ENCODE measurements at places on chromosomes 5 and 9.

GRCh38 chr9:113538131-113538530, 74.6 kb downstream of the RGS3 start:
- no peak for DNase-seq

GRCh38 chr9:126703866-126704156, 90.1 kb downstream of the LMX1B start:
- no peak for DNase-seq

GRCh38 chr9:124381170-124381945, 33.9 kb downstream of the PSMB7 start:
- DNase-seq, result no peak

DNA sequence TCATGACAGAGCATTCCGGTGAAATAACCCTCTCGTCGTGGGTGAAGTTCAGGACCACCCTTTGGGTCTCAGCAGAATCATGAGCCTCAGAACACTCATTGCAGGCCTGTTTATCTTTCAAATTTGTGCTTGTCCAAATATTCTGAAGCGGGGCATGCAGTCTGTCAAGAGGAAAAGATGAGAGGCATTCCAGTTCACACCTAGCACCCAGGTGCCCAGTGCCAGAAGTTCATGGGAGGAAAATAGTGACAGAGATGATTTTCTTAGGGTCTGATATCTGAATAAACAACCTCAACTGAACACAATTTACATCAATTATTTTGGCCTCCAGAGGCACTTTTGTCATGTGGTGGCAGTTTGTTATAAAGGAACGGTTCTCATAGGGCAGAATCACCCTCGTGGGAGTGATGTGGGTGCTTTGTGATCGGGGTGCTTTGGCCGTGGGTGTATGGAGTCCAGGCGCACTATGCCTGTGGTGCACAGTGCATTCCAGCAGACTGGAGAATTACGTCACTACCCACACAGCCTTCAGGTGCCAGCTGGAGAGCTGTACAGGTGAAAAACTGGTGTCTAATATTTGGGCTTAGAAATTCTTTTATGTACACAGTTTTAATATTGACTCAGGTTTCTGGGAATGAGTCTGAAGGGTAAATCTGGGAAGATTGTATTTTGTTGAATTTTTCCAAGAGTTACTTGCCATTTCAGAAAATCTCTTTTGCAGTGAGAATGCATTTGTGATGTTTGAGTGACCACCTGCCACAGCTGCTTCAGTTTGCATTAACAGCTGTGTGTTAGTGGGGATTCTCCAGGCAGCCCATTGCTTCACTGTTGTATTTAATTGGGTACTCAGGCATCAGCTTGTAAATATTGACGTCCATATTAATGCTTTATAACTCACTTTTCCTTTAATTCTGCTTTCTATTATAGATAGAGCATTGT, 289.3 kb downstream of the FANCC start:
- DNase-seq, result peak; percentile 67

GRCh38 chr5:88287846-88288527, 19.3 kb upstream of the TMEM161B start:
- DNase-seq, result no peak

GRCh38 chr9:25935188-25935587, 256.9 kb upstream of the TUSC1 start:
- DNase-seq, result no peak

- peak; percentile 30 for DNase-seq
Observed at GRCh38 chr9:94734054-94734754, 7.7 kb downstream of the AOPEP start.

GRCh38 chr9:105531530-105531929, 26.4 kb upstream of the FKTN start:
- no peak for DNase-seq

- DNase-seq, result peak; percentile 59
Observed at GRCh38 chr5:127723571-127723970, 20.4 kb downstream of the CCDC192 start.

DNA sequence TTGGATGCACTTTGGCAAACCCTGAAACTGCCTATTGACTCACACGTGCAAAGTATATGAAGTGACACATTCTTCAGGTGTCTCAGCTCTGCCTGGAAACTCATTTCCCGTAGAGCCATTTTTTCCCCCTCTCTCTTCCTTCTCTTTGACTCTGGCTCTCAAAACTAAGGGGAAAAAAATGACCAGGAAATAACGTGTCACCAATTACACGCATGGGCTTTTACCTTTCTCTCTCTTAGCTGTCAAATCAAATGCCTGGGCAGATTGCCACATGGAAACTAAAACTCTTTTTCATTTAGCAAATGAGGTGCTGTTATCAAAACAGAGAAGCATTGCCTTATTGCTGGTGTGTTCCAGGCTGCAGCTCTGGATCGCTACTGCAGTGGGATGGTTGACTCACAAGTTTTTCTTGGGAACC, 18.3 kb upstream of the IFNK start:
- no peak for DNase-seq

- DNase-seq, result no peak
Observed at GRCh38 chr9:6219981-6220380, 4.4 kb downstream of the IL33 start.

DNA sequence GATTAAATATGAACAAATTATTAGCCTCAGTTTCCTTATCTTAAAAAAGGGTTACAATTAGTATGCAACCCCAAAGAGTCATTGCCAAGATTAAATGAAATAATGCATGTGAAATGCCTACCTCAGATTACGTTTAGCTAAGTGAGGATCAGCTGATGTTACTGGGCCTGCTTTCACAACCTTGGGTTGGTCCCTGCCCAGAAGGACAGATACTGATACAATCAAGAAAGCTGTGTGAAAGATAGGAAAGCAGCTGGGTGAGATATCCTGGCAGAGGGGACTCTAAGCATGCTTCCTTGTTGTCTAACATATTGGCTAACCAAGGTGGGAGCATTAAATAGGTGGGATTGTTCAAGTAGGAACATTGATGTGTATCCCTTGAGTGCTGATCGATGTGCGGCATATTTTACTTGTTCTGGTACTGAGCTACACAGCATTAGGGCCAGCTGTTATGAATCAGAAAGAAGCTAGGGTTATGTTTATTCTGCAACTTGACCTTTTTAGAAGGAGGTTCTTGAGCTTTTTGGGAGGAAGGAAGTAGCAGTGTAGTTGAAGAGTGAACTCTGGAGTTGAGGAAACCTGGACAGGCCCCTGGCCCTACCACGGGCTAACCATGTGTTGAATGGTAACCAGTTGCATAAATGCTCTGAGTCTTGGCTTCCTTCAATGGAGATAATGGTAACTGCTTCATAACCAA, 28.9 kb downstream of the SNX24 start:
- no peak for DNase-seq

DNA sequence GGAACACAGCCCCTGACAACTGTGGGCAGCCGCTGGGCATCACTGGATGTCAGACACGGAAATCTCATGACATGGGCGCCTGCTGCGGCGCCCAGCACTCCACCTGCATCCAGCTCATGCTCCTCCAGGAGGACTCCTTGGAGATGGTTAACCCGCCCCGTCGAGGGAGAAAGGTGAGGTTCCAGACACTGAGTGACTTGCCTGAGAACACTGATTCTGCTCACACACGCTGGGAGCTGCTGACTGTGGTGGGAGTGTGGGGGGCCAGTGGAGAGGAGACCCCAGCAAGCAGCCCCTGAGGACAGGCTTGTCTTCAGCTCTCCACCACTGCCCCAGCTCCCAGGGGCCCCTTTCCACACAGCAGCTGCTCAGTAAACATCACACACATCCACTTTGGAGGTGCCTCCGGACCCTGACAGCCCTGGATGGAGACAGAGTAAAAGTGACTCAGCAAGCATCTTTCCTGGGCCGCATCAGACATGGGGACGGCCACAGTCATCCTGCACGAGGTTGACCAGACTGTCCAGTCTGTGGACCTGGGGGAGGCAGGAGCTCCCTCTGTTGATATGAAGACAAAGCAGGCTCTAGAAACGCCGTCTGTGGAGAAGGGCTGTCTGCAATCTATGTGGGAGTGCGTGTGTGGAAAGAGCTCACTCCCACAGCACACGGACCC, 283.7 kb upstream of the IRX4 start:
- DNase-seq, result no peak

DNA sequence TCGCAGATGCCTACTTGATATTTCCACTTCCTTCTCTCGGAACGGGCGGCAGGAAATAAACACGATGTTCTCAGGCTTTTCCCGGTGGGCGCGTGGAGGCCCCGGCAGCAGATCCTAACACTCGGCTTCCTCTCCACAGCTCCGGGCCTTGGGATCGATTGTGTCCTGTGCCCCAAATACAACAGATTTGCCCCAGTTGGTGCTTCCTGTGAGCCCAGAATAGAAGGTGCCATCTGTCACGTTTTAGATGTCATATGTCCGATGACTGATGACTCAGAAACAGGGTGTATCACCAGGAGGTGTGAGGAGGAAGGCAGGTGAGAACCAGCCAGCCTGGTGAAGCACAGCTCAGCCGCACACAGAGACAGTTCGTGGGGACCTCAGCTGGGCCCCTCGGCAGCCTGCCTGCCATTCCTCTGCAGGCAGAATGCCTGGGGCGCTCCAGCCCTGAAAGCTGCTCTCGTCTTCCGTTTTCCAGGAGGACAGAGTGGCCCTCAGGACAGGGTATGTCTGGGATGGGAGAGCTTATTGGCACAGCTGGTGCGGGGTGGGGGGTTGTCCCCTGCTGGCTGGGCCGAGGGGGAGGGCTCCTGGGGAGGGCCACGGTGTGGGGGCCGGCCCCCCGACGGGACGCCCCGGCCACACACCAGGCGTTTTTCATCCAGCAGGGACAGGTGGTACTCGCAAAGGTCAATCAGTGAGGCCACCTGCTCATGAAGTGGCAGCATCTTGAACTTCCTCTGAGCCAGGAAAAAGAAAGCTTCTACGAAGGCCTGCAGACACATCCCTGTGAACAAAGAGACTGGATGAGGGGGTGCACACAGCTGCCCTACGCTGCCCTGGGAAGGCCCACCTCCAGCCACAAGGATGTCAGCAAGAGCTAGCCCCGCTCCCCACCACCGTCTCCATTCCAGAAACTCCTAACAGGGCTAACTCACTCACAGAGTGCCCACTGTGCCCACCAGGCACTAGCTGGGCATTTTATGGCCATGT, 171.0 kb downstream of the DAB2IP start:
- no peak for DNase-seq

DNA sequence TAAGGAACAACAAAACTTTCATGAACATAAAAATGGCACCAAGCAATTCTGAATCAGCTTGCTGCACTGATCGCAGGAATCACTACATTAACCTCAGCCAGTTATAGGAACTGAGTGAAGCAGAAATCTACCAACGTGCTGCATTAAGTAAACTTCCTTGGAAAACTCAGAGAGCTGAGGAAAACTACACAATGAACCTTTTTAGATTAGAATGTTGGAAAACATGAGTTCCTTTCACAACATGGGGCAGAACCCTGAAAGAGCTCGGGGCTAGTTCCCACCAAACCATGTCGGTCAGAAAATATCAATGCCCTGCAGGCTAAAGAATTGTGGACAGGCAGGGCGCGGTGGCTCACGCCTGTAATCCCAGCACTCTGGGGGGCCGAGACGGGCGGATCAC, 19.4 kb downstream of the ALDH7A1 start:
- DNase-seq, result no peak

DNA sequence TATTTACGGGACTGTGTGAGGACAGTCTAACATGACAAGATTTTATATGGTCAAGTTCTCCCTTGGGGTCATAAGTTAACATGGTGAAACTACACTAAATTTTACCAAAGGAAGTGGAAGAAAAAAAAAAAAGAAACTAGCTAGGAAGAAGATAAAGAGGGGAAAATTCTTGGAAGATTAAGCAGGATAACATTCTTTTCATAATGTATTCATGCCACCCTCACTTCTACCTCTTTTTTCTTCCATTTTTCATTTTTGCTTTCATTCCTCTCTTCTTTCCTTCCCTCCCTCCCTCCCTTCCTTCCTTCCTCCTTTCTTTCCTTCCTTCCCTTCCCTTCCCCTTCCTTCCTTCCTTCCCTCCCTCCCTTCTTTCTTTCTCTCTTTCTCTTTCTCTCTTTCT, 254.6 kb downstream of the RFX3 start:
- no peak for DNase-seq

- no peak for DNase-seq
Observed at GRCh38 chr5:125140855-125141254, 394.4 kb upstream of the ZNF608 start.

DNA sequence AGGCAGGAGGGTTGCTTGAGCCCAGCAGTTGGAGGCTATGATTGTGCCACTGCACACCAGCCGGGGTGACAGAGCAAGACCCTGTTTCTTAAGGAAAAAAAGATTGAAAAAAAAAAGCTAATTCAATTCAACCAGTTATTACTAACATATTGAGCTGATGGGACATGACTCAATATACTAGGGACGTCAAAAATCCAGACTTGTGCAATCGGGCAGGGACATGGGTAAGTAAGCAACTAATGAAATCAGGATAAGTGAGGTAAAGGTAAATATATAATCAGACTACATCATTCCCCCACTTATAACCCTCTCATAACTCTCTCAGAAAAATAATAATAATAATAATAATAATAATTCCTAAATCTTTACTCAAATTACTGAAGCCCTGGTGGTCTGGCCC, 975 bp upstream of the HAVCR1 start:
- no peak for DNase-seq

- DNase-seq, result no peak
Observed at GRCh38 chr5:160297776-160298175, 14.6 kb downstream of the CCNJL start.

GRCh38 chr5:93300309-93300923, 280.6 kb downstream of the NR2F1-AS1 start:
- DNase-seq, result no peak

DNA sequence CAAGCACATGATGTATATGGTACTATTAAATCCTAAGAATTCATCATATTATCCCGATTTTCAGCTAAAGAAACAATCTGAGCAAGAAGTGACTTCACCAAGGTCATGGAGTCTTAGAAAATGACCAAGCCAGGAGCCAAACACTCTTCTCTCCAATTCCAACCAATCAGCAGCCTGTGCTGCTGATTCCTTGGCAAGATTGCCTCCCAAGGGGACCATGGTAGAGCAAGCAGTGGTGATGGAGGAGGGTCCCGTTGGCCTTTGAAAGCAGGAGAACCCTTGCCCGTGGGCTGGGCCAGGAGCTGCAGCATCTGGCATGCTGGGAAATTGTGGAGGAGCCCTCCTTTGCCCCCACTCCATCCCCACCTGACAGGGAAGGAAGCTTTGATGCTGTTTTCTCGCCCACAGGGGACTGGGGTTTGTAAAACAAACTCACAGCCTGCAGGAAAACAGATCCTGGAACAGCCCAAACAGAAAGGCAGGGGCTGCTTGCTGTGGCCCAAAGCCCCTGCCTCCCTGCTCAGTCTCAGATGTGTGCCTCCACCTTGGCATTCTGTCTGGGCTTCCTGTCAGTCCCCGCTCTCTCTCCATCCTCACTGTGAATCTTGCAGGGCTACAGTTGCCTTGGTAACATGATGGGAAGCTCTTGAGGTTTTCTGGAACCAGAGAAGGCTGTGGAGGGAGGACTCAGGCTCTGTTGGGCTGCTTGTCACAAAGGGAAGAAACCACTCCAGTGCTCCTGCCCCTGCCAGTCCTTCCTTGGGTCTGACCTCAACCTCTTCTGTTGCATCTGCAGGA, 70.8 kb upstream of the HSPA9 start:
- no peak for DNase-seq

DNA sequence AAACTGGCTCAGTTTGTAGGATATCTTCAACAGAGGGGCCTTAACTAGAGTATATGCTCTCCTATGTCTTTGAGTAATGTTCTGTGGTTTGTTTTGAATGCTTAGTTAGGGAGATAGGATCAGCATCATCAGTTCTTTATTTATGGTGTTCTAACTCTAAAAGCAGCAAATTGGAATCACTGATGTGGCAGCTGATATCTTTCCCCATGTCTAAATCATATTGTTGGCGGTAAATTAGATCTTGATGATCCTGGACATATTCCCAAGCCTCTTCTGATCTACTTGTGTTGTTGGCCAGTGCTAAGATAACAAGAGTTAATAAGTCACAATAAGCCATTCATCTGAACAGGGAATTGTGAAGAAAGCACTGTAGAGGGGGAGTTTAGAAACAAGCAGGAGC, 332.4 kb upstream of the DAB2 start:
- no peak for DNase-seq
